ENCODE measurements at places on chromosomes 16 and 17. TPM values are rescaled to one million over a fixed set of nuclear protein-coding genes. Genes with fewer than 3 reads are reported as not detected.

JPT1 gene
- total RNA-seq, result 68.6 TPM

SCNN1G gene
- not detected for total RNA-seq

PERCC1 gene
- total RNA-seq, result not detected

SLC35G6 gene
- total RNA-seq, result not detected

RNF213 gene
- 189 TPM for total RNA-seq

SP2 gene
- total RNA-seq, result 1.8 TPM

RAC3 gene
- total RNA-seq, result 4.6 TPM

ACE gene
- total RNA-seq, result 3.5 TPM

PPP1R27 gene
- not detected for total RNA-seq

SYT17 gene
- total RNA-seq, result 0.63 TPM

CDRT15 gene
- total RNA-seq, result not detected

HAGHL gene
- total RNA-seq, result 23.7 TPM

All from smooth muscle cell of the pulmonary artery (primary cell).